Effector CD8-positive, alpha-beta T cell (primary cell): ENCODE measurements at places on chromosomes 1 and 21.

- no peak for DNase-seq
Observed at GRCh38 chr21:44064852-44065403, 42.3 kb upstream of the PWP2 start.

- DNase-seq = no peak
Observed at GRCh38 chr1:214216779-214217178, 64.2 kb upstream of the SMYD2 start.

DNA sequence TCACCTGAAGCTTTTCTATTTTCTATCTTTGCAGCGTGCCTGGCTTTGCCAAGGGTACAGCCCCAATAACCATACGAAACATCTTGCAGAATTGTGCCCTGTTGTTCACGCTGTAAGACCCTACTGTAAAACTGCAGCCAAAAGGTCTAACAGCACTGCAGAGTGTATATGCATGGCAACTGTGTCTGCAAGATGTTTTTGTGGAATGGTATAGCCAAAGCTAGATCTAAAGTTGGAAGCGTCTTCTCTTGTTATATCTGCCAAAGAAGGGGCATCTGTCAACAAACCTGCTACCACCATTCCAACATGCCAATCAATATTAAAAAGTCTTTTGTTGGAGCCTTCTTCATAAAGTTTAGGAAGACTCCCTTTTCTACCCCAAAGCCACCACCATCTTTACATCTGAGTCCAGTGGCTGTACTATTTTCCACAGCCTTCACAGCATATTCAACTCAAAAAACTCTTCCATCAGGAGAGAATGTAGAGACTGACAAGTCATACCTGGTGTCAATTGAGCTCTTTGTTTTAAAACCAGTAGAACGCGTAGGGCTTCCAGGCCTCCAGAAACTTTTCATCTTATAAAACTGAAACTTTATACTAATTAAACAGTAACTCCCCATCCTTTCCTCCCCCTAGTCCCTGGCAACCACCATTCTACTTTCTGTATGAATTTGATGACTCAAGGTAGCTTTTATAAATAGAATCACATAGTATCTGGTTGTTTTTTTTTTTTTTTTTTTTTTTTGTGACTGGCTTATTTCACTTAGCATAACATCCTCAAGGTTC, 40.0 kb downstream of the ZSCAN20 start:
- no peak for DNase-seq

DNA sequence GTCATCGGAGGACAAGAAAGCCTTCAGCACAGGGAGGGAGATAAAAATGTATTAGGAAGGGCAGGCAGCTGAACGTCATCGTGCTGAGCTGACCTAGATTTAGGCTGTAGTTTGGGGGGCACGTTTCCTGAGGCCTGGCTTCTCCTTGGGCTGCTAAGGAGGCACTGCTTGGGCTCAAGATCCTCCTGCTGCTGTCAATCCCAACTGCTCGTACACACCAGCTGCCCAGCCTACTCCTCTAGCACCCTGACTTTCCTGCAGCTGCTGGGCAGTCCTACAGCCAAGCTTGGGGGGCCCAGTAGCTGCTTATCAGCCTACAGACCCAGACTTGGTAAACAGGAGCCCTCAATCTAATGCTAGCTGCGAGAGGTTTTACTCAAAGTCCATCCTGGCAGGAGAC, 6.2 kb downstream of the TMEM35B start:
- no peak for DNase-seq

GRCh38 chr1:172279939-172280636, 140.4 kb upstream of the C1orf105 start:
- DNase-seq = no peak

GRCh38 chr1:216830424-216831210, 107.4 kb upstream of the ESRRG start:
- DNase-seq = no peak

GRCh38 chr1:210125143-210125542, 107.5 kb upstream of the SERTAD4 start:
- no peak for DNase-seq

DNA sequence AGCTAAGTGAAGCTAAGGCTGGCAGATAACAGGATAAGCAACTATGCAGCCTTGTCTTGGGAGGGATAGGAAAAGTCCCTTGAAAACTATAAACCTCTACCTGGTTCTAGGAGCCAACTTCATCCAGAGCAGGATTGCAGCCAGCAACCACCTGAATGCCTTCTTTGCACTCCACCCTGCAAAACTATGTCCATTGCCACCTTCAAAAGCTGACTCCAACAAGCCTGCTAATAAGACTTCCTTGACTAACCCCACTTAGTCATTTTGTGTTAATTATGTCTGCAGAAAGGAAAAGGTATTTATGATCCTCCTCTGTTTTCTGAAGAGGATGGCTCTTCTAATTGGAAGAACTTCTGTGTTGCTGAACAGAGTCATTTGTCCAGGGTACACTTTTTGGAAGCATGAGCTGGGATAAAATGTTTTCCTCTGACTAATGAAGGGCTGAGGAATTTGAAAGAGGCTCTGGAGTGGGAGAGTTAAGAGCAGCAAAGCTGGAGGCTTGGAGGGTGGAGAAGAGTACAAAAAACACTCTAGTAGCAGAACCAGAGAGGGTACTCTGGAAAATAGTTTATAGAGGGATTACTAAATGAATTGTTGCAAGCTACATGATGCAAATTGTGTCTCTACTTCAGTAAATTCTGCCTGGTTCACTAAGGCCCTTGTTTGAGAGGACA, 9.6 kb upstream of the RIMKLA start:
- no peak for DNase-seq

- DNase-seq = no peak
Observed at GRCh38 chr1:222769971-222770620, 33.1 kb downstream of the FAM177B start.

DNA sequence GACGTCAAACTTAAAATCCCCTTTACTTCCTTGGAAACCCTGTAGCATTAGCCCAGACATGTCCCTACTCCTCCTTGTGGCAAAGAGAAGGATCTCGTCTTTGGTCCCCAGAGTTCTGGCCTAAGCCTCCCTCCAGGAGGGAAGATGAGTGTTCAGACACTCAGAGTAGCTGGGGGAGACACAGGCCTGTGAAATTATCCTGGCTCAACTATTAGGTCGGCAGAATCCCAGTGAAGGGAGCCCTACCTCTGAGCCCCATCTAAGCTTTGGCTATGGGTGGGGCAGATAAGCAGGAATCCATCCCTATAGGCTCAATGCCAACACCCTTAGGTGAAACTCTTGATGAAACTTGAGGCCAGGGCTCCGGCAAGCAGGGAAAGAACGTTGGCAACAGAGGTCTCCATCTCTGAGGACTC, 1.7 kb upstream of the SFN start:
- DNase-seq = no peak

GRCh38 chr1:199472018-199472417, 555.5 kb upstream of the NR5A2 start:
- DNase-seq = no peak

GRCh38 chr1:241269116-241269515, 87.9 kb downstream of the RGS7 start:
- no peak for DNase-seq

DNA sequence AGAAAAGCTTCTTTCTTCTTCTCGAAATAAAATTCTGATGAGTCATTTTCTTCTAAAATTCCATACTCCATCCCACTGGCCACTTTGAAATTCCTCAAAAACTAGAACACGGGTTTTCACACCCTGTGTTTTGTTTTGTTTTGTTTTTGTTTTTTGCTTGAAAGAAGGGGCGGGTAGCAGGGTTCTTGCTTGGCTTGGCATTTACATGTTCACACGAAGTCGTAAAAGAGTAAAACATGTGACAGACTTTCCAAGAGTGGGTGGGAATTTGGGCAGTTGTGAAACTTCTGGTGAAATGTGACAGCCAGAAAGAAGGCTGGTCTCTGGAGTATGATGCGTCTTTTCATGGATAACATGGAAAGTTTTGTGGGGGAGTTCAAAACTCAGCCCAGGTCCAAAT, 47.1 kb upstream of the FMN2 start:
- DNase-seq = no peak
